ENCODE measurements at places on chromosomes 2 and 18.
A peak's percentile ranks its signal among the peaks of the same experiment; 100 is the strongest.

DNA sequence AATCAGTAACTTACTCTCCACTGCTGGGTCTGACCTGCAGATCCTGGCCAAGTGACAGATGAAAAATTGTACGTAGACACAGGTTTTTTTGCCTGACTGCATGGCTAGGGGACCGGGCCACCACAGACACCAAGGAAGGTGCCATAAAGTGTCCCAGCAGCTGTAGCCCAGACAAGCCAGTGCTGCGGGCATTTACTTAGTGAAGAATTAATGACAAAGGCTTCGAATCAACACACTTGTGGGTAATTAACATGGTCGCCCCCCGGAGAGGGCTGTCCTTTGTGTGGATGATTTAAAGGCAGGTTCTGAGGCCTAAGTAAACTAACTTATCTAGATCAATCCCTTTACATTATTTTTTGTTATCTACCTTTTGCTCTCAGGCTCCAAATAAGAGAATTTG, 1709.1 kb upstream of the LRRTM1 start:
- DNase-seq = no peak

DNA sequence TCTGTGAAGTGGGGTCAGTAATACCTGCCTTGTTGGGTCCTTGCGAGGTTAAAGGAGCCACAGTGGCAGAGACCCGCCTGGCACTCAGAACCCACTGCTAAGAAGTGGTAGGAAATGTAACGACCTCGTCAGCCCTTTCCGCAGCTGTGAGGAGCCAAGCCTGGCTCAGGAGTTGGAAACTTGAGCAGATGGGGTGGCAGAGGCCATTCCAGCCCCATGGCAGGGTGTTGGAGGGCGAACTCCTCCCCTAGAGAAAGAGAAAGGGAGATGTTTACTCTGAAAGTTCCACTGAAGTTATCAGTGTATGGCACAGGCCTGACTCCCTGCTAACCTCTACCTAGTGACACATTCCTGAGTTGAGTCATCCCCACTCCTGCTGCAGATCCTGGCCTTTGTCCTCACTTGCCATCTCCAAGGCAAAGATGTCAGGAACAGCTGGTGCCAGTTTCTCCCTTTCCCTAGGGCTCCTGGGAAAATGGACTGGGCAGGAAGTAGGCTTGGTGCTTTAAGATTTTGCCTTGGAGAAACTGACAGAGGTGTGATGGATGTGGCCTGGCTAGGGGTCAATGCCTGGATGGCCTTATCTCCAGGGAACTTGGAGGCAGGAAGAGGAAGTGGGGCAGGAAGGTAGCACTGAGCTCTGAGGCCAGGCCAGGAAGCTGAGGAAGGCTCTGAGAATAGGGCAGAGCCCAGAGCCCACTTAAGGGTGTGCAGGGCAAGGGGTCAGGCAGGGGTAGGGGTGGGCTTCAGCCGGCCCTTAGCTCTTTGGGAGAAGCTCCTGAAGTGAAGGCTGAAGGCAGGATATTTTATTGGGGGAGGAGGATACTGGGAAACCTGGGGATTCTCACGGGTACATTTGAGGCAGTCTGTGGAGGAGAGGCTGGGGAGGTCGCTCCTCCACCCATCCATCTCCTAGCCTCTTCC, 888 bp downstream of the VAMP5 start:
- DNase-seq = no peak

GRCh38 chr2:46230115-46230571, 67.1 kb upstream of the EPAS1 start:
- DNase-seq = peak; percentile 4

DNA sequence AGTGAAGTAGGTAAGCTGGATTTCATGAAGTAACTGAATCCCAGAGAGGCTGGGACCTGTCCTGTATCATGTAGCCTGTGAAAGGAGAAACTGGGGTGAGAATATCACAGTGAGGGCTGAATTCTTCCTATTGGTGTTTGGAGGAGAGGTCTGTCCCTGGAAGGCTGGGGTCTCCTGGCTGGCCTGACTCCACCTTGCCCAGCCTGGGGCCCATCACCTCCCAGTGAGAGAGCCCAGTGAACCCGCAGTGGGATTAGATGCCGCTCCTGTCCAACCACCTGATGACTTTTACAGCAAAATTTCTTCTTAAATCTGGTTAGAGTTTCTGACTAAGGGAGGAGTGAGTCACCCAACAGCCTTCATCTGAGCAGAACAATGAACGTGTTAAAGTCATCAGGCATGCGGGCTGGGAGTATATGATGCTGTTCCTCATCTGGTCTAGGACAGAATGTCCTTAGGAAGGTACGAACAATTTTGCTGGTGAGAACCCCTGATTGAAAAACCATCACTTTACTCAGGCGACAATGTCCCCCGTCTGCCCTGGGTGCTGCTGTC, 152.9 kb downstream of the LPIN1 start:
- no peak for DNase-seq

GRCh38 chr18:10140461-10141282, 226.9 kb downstream of the VAPA start:
- no peak for DNase-seq

GRCh38 chr2:67689651-67690050, 292.5 kb downstream of the ETAA1 start:
- DNase-seq = no peak

- no peak for DNase-seq
Observed at GRCh38 chr2:149747456-149747855, 159.9 kb upstream of the MMADHC start.

- DNase-seq = no peak
Observed at GRCh38 chr2:209772290-209772685, 656 bp downstream of the UNC80 start.

- no peak for DNase-seq
Observed at GRCh38 chr2:45651415-45652089, at the start of gene PRKCE. TSS of gene PRKCE (plus strand) at chr2:45651675.

DNA sequence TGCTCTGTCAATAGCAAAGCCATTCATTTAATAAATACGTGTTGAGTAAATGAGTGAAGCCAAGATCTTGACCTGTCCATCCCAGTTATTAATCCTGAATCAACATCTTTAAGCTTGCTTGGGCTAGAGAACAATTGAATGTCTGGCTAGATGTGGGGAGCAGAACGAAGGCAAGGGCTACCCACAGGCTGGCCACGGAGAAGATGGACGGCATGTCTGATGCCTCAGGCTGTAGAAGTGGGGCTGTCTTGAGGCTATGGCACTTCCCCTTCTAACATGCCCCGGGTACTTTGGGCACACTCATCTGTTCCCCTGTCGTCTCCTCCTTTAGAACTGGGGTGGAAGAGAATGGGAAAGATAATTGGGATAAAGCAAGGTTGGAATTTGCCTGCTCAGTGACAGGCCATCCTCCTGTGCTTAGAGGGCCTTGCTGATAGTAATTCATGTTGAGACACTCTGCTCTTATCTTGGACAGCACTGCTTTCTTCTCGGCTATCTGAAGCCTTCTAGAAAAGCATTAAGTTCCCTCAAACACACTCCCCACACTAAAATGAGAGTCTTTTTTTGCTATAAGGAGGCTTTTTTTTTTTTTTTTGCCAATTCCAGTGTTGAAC, 225.7 kb downstream of the MREG start:
- DNase-seq = no peak

DNA sequence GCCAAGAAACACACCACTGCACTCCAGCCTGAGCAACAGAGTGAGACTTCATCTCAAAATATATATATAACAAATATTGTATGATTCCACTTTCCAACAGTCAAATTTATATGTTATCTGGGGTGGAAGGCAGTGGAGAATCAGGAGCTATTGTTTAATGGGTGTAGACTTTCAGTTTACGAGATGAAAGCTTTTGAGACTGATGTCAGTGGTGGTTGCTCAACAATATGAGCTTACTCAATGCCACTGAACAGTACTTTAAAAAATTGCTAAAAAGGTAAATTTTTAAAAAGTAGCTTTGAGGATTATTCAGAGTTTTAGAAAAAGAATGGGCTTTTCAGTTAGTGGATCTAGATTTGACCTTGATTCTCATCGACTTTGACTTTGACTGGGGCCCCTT, 105.9 kb upstream of the ST6GAL2 start:
- no peak for DNase-seq

DNA sequence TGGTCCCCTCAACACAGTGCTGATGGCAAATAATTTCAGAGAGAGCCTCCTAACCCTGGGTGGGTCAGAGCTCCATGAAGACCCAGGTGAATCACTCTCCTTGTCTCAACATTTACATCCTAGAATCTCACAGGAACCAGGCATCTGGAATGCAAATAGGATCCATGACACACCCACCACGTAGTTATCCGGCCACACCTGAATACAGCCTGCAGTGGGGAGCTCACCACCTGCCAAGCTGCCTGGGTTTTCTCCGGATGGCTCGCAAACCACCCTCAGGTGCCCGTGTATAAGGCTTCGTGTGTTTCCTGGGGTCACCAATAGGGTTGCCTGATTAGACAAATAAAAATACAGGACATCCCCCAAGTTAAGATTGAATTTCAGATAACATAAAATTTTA, 9.9 kb downstream of the CHST10 start:
- no peak for DNase-seq

DNA sequence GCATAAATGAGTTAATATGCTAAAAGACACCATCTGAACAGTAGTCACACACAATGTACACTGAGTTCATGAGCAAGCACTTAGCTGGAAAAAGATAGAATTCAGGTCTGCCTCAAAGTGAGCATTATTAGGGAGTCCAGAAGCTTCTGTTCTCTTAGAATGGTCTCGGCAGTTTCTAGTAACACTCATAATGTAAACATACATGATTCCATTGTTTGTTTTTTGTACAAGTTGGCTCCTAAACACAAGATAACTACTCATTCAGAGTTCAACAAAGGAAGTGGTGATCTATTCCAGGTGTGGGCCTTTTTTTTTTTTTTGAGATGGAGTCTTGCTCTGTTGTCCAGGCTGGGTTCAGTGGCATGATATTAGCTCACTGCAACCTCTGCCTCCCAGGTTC, 66.2 kb downstream of the ESCO1 start:
- no peak for DNase-seq

GRCh38 chr2:84388133-84388532, 70.9 kb downstream of the SUCLG1 start:
- DNase-seq = no peak

GRCh38 chr2:15865923-15866322, 74.4 kb upstream of the MYCN start:
- DNase-seq = no peak

DNA sequence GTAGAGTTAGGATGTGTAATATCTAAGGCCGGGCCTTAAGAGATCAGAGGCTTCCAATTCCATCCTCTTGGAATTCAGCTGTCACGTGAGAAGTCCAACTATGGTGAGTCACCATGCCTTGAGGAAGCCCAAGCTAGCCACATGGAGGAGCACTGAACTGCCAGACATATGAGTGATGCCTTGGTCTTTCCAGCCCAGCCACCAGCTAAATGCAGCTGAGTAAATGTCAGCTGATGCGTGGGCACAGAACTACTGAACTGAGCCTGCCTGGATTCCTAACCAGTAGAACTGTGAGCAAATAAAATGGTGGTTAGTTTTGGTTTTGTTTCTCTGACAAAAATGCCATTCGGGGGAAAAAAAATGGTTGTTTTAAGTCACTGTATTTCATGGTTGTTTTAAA, 153.7 kb upstream of the SERTAD2 start:
- no peak for DNase-seq

DNA sequence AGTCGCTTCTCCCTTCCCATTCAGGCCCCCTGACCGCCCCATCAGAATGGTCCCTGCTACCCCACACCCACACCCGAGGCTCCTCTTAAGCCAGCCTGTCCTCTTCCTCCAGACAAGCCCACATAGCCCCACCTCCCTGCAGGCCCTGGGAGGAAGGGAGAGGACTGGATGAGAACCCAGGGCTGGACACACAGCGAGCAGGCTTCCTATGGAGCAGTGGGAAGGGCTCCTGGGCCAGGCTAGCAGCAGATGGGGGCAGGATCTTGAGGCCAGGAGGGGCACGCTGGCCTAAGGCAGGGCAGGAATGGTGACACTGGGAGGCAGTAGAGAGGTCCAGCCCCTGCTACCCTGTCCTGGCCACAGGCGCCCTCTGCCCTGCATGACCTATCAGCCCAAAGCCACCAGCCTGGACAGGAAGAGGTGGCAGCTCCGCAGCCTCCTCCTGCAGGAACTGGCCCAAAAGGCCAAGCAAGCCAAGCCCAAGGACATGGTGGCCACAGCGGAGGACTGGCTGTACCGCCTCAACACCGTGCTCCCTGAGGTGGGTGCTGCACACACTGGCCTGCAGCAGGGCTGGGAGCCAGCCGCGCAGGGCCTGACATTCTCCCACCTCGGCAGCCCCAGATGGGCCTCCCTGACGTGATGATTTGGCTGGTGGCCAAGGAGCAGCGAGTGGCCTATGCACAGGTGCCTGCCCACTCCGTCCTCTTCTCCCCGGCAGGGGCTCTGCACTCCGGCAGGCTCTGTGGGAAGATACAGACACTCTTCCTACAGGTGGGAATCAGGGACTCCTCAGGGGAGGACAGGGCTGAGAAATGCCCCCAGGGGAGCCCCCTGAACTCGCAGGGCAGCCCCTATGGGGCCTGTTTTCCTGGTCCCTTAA, 43.3 kb downstream of the FER1L5 start:
- no peak for DNase-seq

DNA sequence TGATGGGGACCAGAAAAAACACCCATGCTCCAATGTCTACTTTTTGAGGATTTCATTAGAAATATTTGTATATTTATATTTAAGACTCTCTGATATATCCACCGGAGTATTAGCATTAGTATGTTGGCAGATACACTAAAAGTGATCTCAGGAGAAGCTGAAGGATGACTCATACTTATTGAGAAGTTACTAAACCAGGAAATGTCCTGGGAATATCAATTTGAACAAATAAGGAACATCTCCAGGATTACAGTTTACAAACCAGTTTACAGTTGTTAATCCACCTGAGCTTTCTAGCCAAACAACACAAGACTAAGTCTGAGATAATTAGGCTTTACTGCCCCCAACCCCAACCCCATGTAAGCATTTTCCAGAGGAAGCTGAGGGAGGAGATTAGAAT, 16.1 kb upstream of the DPP4 start:
- DNase-seq = no peak

GRCh38 chr2:26722911-26723310, 30.4 kb downstream of the KCNK3 start:
- DNase-seq = no peak

DNA sequence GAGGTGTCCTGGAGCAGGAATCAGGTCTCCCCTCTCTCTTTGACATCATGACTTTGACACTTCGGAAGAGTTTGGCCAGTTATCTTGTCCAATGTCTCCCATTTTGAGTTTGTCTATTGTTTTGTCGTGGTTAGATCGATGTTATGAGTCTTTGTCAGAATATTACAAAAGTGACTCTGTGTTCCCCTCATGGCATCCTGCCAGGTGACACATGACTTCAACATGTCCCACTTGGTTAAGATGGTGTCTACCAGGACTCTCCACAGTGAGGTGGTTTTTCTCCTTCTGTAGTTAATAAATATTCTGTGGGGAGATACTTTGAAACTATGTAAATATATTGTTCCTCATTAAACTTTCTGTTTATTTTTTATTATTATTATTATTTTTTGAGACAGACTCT, 76.6 kb upstream of the BZW1 start:
- no peak for DNase-seq

DNA sequence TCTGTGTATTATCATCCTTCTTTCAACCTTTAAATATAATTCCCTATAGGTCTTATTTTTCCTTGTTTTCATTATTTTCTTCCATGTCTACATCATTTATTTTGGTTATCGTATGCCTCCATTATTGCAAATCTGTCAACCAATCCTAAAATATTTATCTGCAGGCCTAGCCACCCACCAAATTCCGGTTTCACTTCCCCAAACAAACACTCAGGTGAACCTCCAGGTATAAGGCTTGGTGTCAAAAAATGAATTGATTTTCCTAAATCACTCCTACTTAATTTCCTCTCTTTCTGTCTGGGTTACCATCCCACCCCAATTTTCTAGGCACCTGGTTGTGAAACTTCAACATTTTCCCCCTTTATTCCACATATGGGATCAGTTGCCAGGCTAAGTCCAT, 111.9 kb upstream of the LINC00305 start:
- no peak for DNase-seq

- no peak for DNase-seq
Observed at GRCh38 chr2:64263315-64263714, 119.1 kb upstream of the PELI1 start.

All from T-helper 22 cell (primary cell).